ENCODE measurements at places on chromosomes 4 and X. TPM values are rescaled to one million over a fixed set of nuclear protein-coding genes. Genes with fewer than 3 reads are reported as not detected.

GRCh38 chrX:13360146-13360545, 40.3 kb upstream of the ATXN3L start:
- DNase-seq: no peak

GRCh38 chr4:173735585-173735984, 205.6 kb upstream of the HAND2 start:
- DNase-seq: no peak

- DNase-seq: no peak
These were observed 3.3 kb upstream of the TCEAL8 start for GRCh38 chrX:103258275-103258674.

- no peak for DNase-seq
These were observed 169.6 kb downstream of the GASK1B start for GRCh38 chr4:158003212-158003611.

The HSD17B13 gene
- 0.59 TPM for polyA plus RNA-seq

The GRSF1 gene
- polyA plus RNA-seq: 130 TPM

The TMPRSS11A gene
- polyA plus RNA-seq: 0.04 TPM

The MAGED4B gene
- 86.2 TPM for polyA plus RNA-seq

Measured in right lung (tissue), 10 donors.